ENCODE measurements at places on chromosomes 12 and 14.

- no peak for DNase-seq
- H3K36me3 ChIP-seq, result peaks cover 10% of the 10 kb centered on the region
- no peak overlapping the region for H3K27ac ChIP-seq
- no peaks in the 10 kb centered on the region for H3K27me3 ChIP-seq
Observed at GRCh38 chr12:94994312-94994711, 9.2 kb downstream of the NDUFA12 start.

DNA sequence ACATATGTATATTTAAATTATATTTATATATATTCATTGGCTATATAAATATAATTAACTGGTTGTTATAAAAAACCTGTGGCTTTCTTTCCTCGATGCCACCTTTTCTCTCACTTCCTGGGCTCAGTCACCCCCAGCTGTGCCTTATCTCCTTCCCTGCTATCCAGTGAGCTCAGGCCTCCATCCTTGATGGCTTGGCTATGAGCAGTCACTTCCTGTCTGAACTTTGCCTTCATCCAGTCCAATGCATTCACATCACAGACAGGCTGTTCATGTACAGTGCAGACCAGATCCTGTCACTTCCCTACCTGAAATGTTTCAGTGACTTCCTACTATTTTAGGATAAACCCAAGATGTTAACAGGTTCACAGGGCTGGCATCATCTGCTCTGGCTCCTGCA is 115.3 kb upstream of the PRB2 start:
- H3K4me3 ChIP-seq, result no peak overlapping the region
- H3K27me3 ChIP-seq, result peaks cover 26% of the 10 kb centered on the region
- DNase-seq, result no peak
- no peaks in the 10 kb centered on the region for H3K36me3 ChIP-seq
- no peak overlapping the region for H3K27ac ChIP-seq
- H3K4me1 ChIP-seq, result no peaks in the 10 kb centered on the region

DNA sequence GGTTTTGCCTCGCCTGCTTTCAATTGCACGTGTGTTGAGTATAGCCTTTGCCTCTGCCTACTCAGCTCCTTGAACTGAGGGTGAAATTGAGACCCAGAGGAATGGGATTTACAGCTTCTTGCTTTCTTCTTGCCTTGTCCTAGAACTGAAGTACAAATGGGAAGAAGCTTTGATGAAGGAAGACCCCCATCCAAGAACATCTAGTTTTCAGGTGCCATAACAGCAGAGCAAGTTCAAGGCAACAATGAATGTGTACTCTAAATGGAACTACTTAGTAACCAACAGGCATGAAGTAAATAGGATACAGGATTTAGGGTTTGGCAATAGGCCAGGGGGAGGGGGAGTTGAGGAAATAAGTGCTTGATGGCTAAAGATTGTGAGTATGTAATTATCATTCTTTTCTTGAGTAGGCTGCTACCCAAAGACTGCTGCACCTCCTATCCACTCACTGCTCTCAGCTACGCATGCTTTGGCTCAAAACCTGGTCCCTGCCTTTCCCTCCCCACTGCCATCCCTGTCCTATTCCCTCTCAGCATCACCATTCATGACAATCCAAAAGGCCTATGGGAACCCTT is 2.1 kb downstream of the GPX2 start:
- no peak overlapping the region for H3K27ac ChIP-seq
- peaks cover 3% of the 10 kb centered on the region for H3K27me3 ChIP-seq
- peaks cover 17% of the 10 kb centered on the region for H3K36me3 ChIP-seq
- no peak for DNase-seq

GRCh38 chr14:32702562-32702961 is 236.1 kb upstream of the NPAS3 start:
- peaks cover 9% of the 10 kb centered on the region for H3K4me1 ChIP-seq
- H3K4me3 ChIP-seq, result no peak overlapping the region
- H3K27ac ChIP-seq, result no peak overlapping the region
- no peaks in the 10 kb centered on the region for H3K36me3 ChIP-seq
- H3K27me3 ChIP-seq, result no peaks in the 10 kb centered on the region
- no peak for DNase-seq

DNA sequence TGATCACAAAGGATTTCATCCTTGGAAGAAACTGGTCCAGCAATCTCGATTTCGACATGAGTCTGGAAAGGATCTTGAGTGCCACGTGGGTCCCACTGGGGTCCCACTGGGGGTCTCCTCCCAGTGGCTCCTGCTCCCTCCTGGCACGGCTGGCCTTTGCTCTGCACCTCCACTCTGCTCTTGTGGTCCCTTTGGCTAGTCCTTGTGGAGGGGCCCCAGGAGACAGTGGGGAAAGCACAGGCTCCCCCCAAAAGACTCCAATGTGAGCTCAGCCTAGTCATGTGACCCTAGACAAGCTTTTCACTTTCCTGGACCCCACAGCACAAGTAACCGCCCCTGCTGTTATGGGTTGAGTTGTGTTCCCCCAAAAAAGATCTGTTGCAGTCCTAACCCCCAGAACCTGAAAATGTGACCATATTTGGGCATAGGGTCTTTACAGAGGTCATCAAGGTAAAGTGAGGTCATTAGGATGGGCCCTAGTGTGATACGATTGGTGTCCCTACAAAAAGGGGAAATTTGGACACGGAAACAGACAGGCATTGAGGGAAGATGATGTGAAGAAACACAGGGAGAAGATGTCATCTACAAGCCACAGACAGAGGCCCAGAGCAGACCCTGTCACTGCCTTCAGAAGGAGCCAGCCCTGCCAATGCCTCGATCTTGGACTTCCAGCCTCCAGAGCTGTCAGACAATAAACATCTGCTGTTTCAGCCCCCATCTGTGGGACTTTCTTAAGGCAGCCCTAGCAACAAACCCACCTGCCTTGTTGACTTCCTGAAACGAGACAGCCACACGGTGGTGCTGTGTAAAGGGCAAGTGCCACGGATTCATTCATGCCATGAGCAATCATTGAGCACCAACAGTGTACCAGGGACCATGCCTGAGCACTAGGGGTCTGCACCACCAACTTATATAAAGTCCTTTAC is 23.8 kb upstream of the PPP2R5C start:
- peaks cover 9% of the 10 kb centered on the region for H3K27me3 ChIP-seq
- no peak for DNase-seq
- H3K27ac ChIP-seq, result no peak overlapping the region
- no peaks in the 10 kb centered on the region for H3K4me1 ChIP-seq
- H3K36me3 ChIP-seq, result no peaks in the 10 kb centered on the region

DNA sequence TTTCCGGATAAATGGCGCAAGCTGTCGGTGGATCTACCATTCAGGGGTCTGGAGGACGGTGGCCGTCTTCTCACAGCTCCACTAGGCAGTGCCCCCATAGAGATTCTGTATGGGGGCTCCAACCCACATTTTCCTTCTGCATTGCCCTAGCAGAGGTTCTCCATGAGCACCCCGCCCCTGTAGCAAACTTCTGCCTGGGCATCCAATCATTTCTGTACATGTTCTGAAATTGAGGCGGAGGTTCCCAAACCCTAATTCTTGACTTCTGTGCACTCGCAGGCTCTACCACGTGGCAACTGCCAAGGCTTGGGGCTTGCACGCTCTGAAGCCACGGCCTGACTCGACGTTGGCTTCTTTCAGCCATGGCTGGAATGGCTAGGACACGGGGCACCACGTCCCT is 5.1 kb upstream of the SERPINA10 start:
- H3K36me3 ChIP-seq, result no peaks in the 10 kb centered on the region
- H3K4me1 ChIP-seq, result peaks cover 6% of the 10 kb centered on the region

GRCh38 chr14:75220156-75220555 is 43.7 kb upstream of the TMED10 start:
- H3K27ac ChIP-seq, result no peak overlapping the region
- H3K27me3 ChIP-seq, result peaks cover 11% of the 10 kb centered on the region
- no peak for DNase-seq
- H3K4me3 ChIP-seq, result no peak overlapping the region
- H3K36me3 ChIP-seq, result no peaks in the 10 kb centered on the region
- peaks cover 18% of the 10 kb centered on the region for H3K4me1 ChIP-seq

GRCh38 chr12:47048541-47048940 is 30.9 kb upstream of the PCED1B start:
- H3K4me1 ChIP-seq, result no peaks in the 10 kb centered on the region
- no peak overlapping the region for H3K4me3 ChIP-seq
- DNase-seq, result no peak
- no peaks in the 10 kb centered on the region for H3K27me3 ChIP-seq

- DNase-seq, result no peak
- peaks cover 5% of the 10 kb centered on the region for H3K27me3 ChIP-seq
- peaks cover 23% of the 10 kb centered on the region for H3K36me3 ChIP-seq
- H3K27ac ChIP-seq, result no peak overlapping the region
Observed at GRCh38 chr12:47993491-47993890, 10.8 kb downstream of the COL2A1 start.

- H3K4me3 ChIP-seq, result no peak overlapping the region
- H3K27me3 ChIP-seq, result no peaks in the 10 kb centered on the region
- no peak for DNase-seq
- no peaks in the 10 kb centered on the region for H3K4me1 ChIP-seq
Observed at GRCh38 chr12:2984249-2984648, 25.1 kb downstream of the TEAD4 start.

DNA sequence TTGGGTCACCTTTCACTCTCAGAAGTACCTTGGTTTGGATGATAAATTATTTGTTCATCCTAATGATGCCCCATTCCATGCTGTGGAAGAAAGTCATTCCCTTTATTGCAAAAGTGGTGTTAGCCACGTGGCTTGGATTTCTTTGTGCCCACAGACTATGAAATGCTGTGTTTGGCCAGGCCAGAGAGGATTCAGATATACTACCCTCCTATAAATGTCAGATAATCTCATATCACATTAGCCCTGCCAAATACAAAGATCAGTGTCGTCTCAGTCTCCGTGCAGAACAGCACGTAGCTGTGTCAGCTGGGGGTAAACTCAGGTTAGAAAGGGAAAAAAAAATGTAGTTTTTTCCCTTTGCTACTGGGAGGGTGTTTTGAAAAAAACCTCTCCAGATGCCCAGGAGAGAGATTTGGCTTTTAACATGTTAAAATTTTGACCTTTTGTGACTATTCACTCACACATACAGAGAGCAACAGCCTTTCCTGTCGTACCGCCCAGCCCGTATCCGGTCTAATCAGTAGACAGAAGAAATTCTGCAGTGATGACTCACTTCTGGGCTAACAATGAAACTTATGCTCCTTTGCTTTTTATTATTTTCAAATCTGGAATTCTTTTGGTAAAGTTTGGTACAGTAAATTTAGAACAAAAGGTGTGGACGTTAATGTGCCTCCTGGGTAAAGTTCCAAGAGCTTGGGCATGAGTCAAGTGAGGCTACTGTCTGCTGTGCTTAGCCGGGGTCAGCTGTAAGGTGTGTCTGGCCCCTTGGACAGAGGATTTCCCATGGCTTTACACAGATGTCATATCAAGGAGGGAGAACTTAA is 8.5 kb upstream of the PTPRB start:
- no peak for DNase-seq
- H3K4me1 ChIP-seq, result peaks cover 6% of the 10 kb centered on the region
- H3K36me3 ChIP-seq, result no peaks in the 10 kb centered on the region
- H3K27ac ChIP-seq, result peak overlapping the region; percentile 86

- H3K27ac ChIP-seq, result no peak overlapping the region
- no peaks in the 10 kb centered on the region for H3K36me3 ChIP-seq
- H3K4me1 ChIP-seq, result no peaks in the 10 kb centered on the region
- H3K27me3 ChIP-seq, result peaks cover 33% of the 10 kb centered on the region
Observed at GRCh38 chr12:3357950-3358525, 133.0 kb upstream of the PRMT8 start.

GRCh38 chr12:19220205-19220604 is 90.7 kb downstream of the PLEKHA5 start:
- no peak overlapping the region for H3K4me3 ChIP-seq
- peaks cover 14% of the 10 kb centered on the region for H3K36me3 ChIP-seq
- no peaks in the 10 kb centered on the region for H3K27me3 ChIP-seq
- H3K4me1 ChIP-seq, result peaks cover 35% of the 10 kb centered on the region

- H3K27ac ChIP-seq, result no peak overlapping the region
- no peak for DNase-seq
- H3K36me3 ChIP-seq, result peaks cover 14% of the 10 kb centered on the region
- H3K27me3 ChIP-seq, result no peaks in the 10 kb centered on the region
- H3K4me3 ChIP-seq, result no peak overlapping the region
- H3K4me1 ChIP-seq, result peaks cover 14% of the 10 kb centered on the region
Observed at GRCh38 chr12:85829391-85829790, 6.8 kb downstream of the RASSF9 start.

DNA sequence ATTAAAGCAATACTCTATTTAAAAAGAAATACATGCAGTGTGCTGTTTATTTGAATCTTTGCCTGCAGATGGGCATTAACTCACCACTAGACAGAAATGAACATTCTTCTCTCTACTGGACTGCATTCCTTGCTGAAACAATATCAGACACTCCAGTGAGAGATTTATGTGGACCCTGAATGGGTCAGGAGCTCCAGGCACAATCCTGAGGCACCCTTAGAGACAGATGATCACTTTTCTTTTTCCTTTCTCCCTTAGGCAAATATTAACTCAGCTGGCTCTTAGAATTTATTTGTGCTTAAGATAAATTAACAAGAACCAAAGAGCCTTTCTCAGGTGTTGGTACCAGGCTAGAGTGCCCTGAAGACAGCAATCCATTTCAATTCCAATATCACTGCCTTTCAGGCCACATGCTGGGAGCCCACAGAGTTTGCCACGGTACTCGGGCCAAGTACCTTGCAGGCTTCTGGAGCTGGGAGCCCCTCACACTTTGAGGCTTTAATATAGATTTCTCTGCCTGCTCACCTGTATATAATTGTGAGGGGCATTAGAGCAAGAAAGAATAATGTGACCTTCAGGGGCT is 173.0 kb downstream of the EMP1 start:
- H3K36me3 ChIP-seq, result no peaks in the 10 kb centered on the region
- DNase-seq, result no peak
- no peak overlapping the region for H3K4me3 ChIP-seq
- peak overlapping the region; percentile 58 for H3K27ac ChIP-seq
- H3K27me3 ChIP-seq, result peaks cover 34% of the 10 kb centered on the region

Data from progenitor cell of endocrine pancreas (in vitro differentiated cells).